ENCODE measurements at places on chromosomes 6 and 20.
A peak's percentile ranks its signal among the peaks of the same experiment; 100 is the strongest.

GRCh38 chr20:8000796-8001195 is 18.8 kb downstream of the TMX4 start:
- DNase-seq = no peak

- DNase-seq = no peak
Measured at GRCh38 chr6:16766836-16767745, 5.8 kb upstream of the ATXN1 start.

DNA sequence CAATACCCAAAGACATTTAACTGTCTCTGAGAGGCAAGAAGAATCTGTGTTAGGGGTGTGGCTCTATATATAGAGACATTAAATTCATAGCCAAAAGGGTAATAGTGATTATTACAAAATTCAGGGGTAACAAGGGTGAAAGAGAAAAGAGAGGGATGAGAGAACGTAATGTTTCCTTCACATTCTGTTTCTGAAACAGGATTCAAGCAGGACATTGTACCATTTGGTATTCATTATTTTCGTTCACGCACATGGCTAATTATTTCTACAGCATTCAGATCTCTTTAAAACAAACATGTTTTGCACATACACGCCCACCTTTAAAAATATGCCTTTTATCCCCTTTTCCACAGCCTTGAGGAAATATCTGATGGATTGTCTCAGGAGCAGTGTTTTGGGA is 122.7 kb downstream of the GMPR start:
- no peak for DNase-seq

DNA sequence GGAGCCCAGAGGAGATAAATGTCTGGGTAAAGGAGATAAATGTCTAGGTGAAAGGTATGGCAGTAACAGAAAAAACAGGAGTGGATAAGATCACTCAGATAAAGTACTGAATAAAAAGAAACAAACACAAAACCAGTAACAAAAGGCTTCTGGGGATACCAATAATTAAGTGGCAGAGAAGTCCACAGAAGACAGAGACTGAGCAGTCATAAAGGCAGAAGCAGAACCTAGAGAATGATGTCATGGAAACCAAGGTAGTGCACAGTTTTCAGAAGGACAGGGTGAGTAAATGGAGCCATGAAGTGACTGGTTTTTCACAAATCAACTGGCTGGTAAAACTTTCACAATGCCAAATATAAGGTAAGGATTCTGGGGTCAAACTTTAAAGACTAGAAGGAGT is 80.9 kb upstream of the PLN start:
- DNase-seq = no peak

GRCh38 chr6:103002282-103002681 is 1608.8 kb downstream of the GRIK2 start:
- no peak for DNase-seq

- peak; percentile 33 for DNase-seq
Measured at GRCh38 chr6:150622941-150623874, 23.5 kb downstream of the PLEKHG1 start.
